Naive thymus-derived CD4-positive, alpha-beta T cell (primary cell): ENCODE measurements at places on chromosomes 3 and 15.

GRCh38 chr3:68919000-68919399, 13.3 kb downstream of the TAFA4 start:
- no peak for DNase-seq

DNA sequence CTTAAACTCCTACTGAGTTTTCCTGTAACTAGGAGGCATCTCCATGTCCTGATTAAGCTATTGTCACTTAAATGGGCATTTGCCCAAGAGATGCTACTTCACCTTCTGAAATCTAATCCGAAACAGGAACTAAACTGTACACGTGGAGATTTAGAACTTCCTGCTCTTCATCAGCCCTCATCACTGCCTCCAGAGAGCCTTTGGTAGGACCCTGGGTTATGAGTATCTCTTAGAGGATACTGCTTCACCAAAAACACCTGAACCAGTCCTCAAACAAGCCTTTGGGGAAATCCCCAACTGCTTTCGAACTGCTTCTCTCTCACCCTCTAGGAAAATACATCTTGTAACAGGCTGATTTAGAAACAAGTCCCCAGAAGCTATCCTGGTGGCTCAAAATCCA, 320.3 kb downstream of the GAP43 start:
- no peak for DNase-seq

GRCh38 chr3:172176061-172176770, 136.8 kb downstream of the FNDC3B start:
- DNase-seq, result no peak

DNA sequence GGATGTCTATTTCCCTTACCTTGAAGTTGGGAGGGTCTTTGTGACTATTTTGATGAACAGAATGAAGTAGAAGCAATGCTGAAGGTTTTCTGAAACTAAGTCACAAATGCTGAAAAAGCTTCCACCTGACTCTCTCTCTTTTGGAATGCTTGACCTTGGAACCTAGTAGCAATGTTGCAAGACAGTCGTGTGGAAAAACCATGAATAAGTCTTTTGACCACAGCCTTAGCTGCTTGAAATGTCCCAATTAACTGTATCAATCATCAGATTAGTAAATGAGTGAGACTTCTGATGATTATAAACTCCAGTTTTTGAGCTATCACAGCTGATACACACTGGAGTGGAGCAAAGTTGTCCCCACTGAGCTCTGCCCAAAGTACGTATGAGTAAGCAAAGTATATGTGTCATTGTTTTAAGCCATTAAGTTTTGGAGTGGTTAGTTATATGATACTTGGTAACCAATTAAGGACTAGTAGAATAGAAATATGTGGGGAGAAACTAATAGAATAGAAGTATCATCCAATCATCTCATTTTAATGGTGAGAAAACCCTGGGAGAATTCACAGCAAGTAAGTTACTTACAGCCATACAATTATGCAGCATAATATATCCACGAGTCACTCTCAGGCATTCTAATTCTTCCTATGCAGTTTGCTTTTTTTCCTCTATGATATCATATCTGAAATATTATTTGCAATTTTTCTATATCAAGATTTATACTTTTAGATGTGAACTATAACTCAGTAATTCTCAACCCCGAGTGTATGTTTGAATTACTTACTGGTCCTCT, 1010.6 kb downstream of the ROBO2 start:
- no peak for DNase-seq

DNA sequence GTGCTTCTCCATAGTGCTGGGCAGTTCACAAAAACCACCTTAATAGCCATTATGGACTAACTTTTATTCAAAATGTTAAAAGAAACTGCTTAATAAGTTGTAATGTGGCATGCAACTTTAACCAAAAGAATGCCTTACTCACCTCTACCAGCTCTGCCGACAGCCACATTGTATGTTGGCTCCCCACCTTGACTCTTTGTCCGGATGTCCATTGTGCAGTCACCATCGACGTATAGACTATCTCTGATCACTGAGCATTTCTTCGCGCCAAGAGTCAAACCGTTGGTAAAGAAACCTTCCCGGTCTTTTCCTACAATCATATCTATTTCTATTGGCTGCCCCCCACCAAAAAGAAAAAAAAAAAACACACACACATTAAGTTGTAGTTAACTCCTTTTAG, 2.5 kb downstream of the PFN2 start:
- no peak for DNase-seq

GRCh38 chr3:182178488-182179200, 466.9 kb downstream of the SOX2 start:
- no peak for DNase-seq

- DNase-seq, result no peak
Measured at GRCh38 chr3:124714223-124714853, 15.9 kb upstream of the UMPS start.

GRCh38 chr3:127495821-127496655, 94.5 kb downstream of the TPRA1 start:
- no peak for DNase-seq

DNA sequence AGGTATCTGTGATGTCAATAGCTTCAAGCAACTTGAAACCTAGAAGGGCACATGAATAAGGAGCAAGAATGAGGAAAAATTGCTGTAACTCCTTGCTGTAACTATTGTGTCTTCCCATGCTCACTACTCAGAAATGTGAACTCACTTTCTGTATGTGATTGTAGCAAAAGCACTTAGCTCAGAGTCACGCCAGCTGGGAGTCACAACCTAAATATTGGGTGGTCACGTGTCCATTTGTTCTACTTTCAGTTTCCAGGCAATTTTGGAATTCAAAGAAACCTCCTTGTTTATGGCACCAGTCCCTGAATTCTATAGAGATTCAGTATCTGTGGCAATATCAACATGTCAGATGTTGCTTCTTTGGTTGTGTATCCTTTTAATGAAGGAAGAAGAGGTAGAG, 241.6 kb upstream of the AZI2 start:
- no peak for DNase-seq

GRCh38 chr3:3110299-3110630, at the start of gene IL5RA:
IL5RA (minus strand) TSS chr3:3110374; CDS start chr3:3104984, 5,390 bp downstream.
- no peak for DNase-seq

DNA sequence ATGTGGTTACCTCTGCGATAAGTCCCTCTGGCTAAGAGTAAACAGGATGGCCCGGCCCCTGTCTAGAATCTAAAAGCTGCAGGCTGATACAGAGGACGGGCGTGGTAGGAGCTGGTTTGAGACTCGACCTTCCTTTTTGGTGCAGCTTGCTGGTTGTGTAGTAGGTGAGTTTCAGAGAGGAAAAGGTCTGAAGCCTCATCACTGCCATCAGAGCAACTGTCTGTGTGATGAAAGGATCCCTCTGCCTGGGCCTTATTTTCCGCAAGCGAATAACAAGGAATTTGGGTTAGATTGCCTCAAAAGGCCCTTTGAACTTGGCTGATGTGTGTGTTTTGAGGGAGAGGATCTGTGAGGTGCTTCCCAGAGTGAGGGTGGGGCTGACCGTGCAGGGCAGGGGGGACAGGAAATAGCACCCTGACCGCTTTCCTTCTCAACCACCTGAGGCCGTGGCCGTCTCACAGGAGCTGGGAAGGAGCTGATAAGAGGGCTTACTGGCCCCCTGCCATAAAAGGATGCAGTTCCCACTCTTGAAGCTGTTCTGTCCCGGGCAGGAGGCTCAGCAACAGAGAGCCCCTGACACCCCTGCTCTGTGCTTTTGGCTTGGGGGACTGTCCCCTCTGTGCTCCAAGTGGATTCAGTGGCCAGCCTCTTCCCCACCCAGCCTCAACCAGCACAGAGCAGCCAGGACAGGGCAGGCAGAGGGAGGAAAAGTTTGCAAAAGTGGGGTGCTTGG, 45.6 kb upstream of the TFRC start:
- DNase-seq, result no peak

- peak; percentile 0 for DNase-seq
Measured at GRCh38 chr3:126347543-126348161, 9.6 kb downstream of the KLF15 start.

GRCh38 chr3:150330872-150331271, 77.2 kb upstream of the TSC22D2 start:
- no peak for DNase-seq

- DNase-seq, result peak; percentile 24
Measured at GRCh38 chr15:96330450-96331143, at the start of gene NR2F2. NR2F2 (plus strand) TSS chr15:96330700; CDS start chr15:96332106, 1,406 bp downstream.

GRCh38 chr3:171775943-171776342, 34.3 kb downstream of the PLD1 start:
- DNase-seq, result no peak

- DNase-seq, result no peak
Measured at GRCh38 chr3:116153174-116153573, 292.1 kb downstream of the LSAMP start.

GRCh38 chr15:96354731-96355567, 24.4 kb downstream of the NR2F2 start:
- DNase-seq, result no peak

DNA sequence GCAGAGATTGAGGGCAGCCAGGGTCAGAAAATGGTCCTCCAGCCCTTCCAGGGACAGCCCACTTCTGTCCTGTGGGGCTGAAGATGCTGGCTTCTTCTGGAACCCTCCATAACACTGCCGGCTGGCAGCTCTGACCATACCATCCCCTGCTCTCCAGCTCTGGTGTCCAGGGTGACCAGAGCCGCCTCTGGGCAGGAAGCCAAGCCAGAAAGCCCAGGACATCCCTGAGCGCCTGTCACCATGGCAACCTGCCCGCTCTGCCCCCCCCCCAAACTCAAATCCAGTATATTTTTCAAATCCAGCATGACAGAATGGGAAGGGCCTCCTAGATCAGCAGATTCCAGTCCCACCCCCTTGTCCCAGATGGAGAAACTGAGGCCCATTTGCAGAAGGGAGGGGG, 420 bp upstream of the TMIE start:
- DNase-seq, result no peak

- no peak for DNase-seq
Measured at GRCh38 chr3:186141790-186142189, 32.9 kb upstream of the ETV5 start.
